ENCODE measurements at places on chromosomes 13 and 19.

DNA sequence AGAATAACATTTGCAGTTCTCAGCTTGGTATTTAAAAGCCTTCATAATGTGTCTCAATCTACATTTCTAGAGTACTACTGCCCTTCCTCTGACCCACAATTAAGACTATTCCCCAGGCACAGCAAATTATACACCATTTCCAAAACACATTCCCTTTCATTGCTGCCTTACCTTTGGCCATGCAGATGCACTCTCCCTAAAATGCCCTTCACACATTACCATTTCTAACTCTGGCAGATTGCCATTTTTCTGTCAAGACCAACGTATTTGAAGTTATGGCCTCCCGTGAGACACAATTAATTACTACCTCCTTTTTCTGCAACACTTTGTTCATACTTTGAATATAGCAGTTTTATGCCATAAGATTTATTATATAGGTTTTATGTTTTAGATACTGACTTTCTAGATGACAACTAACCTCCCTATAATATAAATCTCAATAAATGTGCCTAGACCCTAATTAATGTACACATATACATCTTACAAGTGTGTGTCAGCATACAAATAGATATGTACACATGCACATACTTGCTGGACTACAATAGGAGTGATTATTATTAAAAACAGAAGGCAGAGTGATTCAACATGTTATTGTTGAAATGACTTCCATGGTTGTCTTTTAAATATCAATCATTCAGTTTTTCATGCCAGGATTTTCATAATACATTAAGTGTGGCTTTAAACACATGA lies 2902.5 kb downstream of the PCDH9 start:
- no peak for DNase-seq

DNA sequence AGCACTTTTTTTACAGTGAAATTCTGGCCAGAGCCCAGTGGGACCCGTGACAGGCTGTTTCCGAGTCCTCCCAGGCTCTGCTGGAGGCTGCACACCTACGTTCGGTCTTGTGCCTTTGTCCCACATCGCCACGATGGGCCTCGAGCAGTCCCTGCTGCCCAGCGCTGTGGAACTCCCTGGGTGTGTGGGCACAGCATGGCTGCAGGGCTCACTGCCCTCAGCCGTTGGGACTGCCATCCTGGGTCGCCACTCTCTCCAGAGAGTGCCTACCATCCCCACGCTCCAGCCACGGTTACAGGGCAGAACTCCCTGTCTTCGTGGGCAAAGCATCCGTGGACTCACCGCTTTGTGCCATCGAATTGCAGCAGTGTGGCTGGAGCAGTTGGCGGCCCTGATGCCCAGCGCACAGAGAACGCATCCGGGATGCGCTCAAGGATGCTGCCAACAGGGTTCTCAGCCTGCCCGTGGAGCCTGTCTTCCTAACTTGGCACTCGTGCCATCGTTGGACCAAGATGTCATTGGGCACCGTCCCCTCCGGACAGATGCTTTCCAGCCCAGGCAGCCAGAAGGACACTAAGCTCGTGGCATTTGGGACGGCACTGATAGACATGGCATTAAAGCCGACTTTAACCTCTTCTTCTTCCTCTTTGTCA lies 85.0 kb upstream of the ARHGEF7 start:
- no peak for DNase-seq

DNA sequence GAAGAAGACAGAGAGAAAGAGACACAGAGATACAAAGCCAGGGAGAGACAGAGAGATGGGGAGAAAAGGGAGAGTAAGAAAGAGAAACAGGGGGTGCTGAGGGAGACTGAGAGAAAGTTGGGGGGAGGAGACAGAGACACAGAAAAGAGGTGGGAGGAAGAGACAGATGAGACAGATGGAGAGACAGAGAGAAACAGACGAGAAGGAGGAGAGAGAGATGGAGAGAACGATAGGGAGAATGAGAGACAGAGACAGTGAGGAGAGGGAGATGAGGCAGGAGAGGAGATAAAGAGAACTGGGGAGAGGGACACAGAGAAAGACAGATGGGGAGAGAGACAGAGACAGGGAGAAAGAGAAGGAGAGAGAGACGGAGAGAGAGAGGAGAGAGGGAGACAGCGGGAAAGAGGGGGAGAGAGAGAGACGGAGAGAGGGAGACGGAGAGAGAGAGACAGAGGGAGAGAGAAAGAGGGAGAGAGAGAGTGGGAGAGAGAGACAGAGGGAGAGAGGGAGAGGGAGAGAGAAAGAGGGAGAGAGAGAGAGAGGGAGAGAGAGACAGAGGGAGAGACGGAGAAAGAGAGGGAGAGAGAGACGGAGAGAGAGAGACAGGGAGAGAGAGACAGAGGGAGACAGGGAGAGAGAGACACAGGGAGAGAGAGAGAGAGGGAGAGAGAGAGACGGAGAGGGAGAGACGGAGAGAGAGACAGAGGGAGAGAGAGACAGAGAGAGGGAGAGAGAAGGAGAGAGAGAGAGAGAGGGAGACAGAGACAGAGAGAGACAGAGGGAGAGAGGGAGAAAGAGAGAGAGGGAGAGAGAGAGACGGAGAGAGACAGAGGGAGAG lies 12.6 kb downstream of the JOSD2 start:
- no peak for DNase-seq

DNA sequence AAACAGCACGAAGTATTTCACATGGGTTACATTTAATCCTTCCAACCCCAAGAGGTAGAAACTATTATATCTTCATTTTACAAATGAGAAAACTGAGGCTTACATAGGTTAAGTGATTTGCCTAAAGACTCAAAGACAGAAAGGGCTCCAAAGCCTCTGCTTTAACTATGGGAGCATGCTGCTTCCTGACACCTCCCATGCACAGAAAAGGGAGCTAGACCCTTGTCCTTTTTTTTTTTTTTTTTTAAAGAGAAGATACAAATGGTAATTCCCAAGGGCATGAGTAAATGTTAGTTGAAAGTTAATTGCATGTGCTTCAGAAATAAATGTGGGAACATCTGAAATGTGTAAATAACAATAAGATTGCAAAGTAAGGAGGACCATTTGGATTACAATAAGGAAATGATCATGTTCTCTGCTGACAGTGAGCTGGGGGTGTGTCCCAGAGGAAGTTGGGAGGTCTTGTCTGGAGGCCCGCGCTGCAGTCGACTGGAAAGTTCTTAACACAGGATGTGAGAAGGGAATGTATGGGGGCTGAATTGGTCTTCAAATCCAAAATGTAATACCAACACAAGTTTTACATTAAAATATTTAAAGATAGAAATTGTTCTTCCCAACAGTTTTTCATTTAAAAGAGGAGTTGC lies 500.3 kb downstream of the KLF12 start:
- no peak for DNase-seq

DNA sequence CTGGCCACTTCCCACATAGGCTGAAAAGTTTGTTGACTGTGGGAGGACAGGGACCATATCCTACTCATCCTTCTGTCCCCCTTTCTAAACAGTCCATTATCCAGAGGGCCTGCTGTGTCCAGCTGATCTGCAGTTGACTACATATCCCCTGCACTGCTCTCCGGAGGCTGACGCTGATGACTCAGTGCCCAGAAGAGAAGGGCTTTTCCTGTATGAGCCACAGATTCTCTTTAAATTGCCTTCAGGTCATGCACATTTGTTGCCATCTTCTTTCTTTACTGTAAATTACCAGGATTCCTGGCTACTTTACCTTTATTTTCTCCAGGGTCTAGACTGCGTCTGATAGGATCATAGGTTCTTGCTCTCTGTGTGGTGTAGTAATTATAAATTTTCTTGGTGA lies 125.2 kb downstream of the LACC1 start:
- DNase-seq: no peak

DNA sequence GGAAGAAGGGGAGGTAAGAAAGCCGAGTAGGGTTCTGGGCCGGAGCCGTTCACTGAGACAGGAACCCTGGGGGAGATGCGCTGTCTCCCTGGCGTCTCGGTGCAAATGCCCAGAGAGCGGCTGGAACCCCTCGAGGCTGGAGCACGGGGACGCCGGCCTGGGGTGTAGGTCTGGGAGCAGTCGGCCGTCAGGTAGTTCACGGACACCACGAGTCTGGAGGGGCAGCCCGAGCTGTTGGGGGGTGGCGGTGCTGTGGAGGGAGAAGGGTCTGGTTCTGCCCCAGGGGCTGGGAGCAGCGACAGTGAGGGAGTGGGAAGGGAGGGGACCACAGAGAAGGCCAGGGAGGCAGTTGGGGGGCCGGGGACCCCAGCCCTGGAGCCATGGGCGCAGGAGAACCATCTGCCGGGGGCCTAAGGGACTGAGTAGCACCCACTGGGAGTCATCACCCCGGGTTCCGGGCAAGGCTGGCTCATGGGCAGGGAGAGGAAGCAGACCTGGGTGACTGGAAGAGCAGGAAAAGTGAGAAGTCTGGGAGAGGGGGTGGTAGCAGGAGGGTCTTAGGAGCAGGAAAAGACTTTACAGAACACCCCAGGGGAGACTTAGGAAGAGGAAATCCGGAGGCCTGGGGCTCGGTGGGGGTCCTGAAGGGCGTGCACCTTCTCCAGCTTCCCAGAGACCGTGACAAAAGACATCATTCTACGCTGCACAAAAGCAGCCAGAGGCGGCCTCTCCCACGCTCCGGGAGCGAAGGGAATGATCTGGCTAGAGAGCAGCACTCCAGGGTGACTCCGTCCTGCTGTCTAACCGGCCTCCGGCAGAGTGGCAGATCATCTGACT lies 173.1 kb upstream of the SOX1 start:
- no peak for DNase-seq

GRCh38 chr19:7751157-7751783 lies 3.9 kb upstream of the CD209 start:
- DNase-seq: no peak

DNA sequence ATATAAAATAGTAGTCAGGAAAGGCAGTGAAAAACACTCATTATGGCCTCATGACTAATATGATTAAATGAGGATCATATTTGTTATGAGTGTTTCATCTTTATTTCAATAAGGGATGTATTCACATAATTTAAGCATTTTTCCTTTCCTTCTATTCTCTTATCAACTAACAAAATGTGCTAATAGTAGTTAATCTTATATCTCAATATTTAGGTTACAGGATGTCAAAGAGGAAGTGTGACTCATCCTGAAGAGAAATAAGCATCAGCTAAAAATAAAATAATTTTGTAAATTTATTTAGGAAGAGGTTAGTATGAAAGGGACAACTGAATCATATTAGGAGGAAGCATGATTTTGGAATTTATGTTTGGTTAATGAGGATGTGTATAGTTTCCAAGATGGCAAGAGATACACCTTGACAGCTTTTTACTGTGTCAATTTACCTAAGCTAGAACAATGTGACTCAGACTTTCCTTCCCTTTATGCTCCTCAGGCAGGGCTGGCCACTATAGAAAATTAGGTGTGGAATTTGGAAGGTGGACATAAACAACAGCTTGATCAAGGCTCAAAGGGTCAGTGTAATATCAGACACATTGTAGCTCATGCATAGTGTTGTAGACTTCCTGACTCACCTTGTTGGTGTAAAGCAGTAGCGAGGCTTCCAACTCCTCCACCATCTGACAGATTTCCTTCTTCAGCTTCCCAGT lies 172.7 kb downstream of the SLITRK1 start:
- DNase-seq: no peak

DNA sequence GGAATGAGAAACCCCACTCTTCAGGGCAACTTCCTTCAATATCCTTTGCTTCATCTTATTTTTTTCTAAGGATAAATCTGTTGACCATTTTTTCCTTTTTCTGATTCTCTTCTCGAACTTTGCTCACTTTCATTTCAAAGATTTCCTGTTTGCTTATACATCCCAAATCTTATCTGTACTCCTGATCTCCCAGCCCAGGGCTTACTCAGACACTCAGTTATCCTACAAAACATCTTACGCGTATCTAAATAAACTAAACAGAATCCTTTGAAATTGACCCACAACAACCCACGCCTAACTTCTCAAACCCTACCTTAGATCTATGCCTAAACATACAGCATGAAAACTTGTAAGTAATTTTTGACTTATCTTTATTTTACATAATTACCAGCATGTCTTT lies 179.2 kb downstream of the ABCC4 start:
- DNase-seq: no peak

DNA sequence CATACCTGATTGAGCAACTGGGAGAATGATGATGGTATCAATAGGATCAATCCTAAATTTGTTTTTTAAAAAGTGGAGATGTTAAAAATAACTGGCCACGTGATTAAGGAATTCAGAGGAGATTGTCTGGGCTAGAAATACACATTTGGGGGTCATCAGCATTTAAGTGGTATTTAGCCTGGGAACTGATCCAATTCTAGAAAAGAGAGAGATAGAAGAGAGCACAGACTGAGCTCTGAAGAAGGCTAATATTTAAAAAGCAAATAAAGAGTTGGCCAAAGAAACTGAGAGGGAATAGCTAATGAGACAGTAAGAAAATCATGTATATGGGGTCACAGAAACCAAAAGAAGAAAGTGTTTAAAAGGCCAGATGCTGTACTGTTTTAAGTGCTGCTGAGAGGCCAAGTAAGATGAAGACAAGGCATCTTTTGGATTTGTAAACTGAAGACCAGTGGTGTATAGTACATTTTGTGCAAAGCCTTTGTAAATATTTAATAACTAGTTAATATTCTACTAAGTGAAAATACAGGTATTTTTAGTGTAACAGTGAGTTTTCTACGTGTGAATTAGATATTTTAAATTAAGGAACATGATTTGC lies 40.2 kb downstream of the UBL3 start:
- DNase-seq: no peak

DNA sequence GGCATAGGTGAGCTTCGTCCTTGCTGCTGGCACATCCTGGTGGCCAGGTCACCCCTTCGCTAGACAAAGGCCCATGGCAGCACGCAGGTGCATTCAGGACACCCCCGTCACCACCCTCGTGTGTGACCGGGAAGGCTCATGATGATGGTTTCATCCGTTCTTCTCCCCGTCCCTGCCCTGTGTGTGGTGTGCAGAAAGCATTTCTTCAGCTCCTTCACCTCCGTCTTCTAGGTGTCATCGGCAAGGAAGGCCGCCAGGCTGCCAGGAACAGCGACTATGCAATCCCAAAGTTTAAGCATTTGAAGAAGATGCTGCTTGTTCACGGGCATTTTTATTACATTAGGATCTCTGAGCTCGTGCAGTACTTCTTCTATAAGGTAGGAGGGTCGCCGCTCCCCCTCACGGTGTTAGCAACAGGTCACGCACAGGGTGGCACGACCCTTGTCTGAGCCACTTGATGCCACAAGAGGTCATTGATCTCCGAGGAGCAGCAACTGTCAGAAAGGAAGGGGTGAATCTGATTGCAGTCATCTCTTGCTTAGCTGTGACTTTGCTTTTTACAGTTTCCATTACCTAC lies 111.0 kb upstream of the MCF2L start:
- no peak for DNase-seq

DNA sequence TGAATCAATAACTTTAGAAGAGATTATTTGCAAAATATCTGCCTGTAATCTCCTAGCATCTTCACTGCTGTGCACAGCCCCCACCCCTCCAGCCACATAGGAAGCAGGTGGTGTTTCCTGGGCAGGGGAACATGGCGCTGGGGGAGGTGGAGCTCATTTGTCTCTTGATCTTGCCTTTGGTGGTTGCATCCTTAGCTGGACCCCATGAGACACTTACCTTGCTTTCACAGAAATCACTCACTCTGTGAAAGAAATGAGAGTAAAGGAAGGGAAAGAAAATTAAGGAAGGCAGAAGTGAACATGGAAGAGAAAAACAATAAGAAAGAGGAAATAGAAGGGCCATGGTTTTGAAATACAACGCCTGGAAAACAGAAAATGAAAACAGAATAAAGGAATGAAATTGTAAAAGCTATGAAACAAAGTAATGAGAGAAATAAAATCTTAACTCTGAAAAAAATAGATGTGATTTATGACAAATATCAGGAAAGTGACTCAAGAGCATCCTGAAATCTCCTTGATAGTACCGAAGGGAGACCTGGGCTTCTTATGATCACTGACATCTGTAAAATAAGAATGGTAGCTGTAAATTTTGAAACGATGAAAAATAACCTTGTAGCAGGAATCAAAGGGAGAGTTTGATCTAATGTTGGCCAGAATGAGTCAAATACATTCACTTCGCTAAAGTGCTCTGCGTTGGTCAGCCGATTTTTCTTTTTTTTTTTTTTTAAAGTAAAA lies 17.2 kb upstream of the RNASEH2B start:
- no peak for DNase-seq

All from T-helper 22 cell (primary cell).